Gastroesophageal sphincter (tissue), 4 donors: ENCODE measurements at places on chromosomes 7 and 10.

GRCh38 chr7:128366300-128366699, 4.8 kb upstream of the PRRT4 start:
- no peak for ATAC-seq

- peak; percentile 92 for ATAC-seq
These were observed 50.7 kb downstream of the KCNMA1 start for GRCh38 chr10:77586719-77587415.

GRCh38 chr7:120052884-120053382, 220.0 kb upstream of the KCND2 start:
- peak; percentile 92 for ATAC-seq

DNA sequence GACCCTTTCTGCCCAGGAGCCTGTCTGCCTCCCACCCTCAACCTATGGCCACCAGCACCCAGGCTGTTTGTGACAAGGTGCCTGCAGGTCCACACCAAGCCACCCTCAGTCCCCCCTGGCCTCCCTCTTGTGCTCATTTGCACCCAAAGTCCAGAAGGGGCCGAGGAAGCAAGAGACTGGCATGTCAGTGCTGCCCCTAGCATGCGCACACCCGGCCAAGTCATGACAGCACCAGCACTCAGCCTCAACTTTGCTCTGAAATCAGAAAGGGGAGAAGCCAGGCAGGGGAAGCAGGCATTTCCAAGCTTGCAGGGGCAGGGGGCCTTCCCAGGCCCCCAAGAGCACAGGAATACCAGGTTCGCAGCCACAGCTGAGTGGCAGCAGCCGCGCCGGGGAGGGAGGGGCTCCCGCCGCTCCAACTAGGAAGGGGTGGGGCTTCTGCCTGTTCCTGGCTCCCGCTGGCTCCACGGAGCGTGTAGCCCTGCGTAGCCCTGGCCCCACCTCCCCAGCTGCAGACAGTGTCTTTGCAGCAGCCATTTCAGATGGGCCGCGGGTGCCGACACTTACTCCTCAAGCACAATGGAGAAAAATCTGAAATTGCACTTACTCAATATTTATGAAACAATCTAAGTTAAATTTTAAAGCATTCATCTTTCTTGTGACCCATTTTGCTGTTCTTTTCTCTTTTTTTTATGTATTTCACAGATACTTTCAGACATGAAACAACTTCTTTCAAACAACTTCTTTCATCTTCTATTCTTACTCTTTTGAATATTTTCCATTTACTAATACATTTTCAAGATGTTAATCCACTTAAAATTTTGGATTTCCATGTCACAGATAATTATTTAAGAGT, 54.9 kb upstream of the ABCB5 start:
- no peak for ATAC-seq

DNA sequence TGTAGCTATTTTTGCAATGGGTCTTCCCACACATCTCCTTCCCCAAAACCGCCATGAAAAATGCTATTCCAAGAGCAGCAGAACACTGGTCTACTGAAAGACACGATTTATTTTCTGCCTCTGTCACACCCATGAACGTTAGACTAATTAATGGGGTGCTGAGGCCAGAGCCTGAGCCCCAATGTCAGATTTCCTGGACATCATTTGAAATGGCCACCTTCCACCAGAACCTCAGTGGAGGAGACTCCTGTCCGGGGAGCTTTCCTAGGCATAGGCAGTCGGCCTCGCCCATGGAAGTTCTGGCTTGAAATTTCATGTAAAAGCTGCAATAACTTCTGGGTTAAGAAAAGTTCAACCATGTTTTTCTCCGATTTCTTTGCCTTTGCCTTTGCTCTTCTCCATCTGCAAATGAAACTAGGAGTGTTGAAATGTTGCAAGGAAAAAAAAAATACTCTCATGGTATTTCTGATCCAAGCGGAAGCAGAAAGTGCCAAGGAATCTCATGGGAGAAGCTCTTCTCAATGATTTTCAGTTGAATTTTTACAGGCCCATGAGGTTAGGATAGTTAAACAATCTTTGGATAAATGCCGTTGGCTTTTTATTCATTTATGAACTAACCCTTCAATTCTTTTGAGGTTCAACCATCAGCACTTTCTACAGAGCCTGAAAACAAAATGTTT, 570.8 kb upstream of the MGMT start:
- ATAC-seq = peak; percentile 61

DNA sequence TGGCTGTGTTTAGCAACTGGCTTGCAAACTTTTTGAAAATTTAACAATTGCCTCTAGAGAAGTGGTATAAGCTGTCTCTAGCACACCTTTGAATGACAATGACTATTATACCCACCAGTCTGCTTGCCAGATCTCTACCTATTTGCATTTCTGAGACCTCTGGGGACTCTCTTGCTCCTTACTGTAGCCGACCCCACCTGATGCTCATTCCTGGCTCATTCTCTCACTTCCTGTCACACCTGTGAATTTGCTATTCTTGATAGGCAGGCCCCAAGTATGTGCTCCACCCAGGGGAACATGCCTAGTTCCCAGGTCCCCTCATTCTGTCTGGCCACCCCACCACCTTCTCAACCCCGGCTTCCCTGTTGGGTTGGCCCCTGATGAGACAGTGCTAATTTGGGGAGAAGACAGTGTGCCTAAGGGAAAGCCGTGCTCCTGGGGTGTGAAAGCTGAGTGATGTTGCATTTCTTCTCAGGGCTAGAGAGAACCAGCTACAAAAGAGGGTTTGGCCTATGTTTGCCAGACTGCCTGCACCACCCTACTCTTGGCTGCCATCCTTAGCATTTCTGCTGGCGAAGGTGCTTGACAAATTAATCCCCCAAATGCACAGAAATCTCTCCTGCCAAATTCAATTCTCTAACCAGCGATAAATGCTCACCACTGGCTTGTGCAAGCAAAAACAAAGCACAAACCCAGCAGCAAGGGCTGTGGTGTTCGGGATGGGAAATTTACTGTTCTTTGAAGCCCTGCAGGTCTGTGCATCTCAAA, 138.2 kb downstream of the RPS24 start:
- ATAC-seq = no peak

GRCh38 chr7:29998489-29998888, 8.9 kb upstream of the SCRN1 start:
- no peak for ATAC-seq

GRCh38 chr7:1160670-1161021, 650 bp upstream of the ZFAND2A start:
- peak; percentile 23 for ATAC-seq

GRCh38 chr7:87056346-87056745, 3.1 kb downstream of the ELAPOR2 start:
- no peak for ATAC-seq

- ATAC-seq = no peak
These were observed 348.5 kb downstream of the KCNMA1 start for GRCh38 chr10:77289027-77289501.

GRCh38 chr7:124062171-124062570, 29.3 kb upstream of the TMEM229A start:
- no peak for ATAC-seq
